ENCODE measurements at places on chromosomes 11 and 22.

DNA sequence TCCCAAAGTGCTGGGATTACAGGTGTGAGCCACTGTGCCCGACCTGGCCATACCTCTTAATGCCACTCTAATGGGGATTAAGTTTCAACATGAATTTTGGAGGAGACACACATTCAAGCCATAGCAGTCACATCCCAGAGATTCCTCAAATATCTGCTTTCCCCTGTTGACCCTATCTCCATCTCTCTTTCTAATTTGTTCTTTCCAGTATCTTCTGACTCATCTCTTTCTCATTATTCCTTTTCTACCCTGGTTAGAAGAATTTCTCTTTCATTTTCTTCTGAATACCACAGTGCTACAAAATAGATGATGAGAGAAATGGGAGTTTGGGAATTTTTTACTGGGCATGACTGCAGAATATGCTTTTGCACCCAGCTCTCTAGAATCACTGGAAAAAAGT is 5.1 kb downstream of the OR10V1 start:
- no peak for DNase-seq

- no peak for DNase-seq
Measured at GRCh38 chr11:15654451-15654850, 539.7 kb downstream of the INSC start.

DNA sequence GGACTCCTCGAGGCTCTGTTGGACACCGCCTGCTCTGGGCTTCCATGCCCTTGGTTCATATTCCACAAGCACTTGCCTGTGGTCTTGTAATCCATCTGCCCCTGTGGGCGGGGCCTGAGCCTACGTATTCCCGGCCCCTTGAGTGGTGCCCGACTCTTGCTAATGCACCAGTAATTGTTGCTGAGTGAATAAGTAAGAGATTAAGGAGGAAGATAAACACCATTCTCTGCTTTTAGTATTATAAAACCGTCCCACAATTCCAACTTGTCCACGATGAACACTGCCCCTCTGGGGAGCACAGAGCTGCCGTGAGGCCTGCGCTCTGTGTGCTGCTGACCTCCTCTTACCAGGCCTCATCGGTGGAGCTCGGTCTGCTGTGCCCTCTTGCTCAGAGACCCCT is 50.3 kb downstream of the MICAL2 start:
- DNase-seq, result no peak

GRCh38 chr22:38435010-38435409 is 20.0 kb downstream of the KCNJ4 start:
- no peak for DNase-seq

DNA sequence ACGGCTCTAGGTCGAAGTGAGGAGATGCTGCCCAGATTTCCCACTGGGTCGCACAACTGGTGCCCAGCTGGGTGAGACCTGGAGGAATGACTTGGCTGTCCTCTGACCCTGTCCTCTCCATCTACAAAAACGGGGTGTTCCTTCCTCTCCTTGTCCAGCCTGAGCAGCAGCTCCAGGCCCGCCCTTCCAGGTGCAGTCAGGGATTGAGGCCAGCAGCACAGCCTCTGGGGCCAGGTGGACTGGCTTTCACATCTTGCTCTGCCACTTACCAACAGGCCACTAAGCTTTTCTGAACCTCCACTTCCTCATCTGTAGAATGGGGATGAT is 91.7 kb upstream of the LMO1 start:
- no peak for DNase-seq

DNA sequence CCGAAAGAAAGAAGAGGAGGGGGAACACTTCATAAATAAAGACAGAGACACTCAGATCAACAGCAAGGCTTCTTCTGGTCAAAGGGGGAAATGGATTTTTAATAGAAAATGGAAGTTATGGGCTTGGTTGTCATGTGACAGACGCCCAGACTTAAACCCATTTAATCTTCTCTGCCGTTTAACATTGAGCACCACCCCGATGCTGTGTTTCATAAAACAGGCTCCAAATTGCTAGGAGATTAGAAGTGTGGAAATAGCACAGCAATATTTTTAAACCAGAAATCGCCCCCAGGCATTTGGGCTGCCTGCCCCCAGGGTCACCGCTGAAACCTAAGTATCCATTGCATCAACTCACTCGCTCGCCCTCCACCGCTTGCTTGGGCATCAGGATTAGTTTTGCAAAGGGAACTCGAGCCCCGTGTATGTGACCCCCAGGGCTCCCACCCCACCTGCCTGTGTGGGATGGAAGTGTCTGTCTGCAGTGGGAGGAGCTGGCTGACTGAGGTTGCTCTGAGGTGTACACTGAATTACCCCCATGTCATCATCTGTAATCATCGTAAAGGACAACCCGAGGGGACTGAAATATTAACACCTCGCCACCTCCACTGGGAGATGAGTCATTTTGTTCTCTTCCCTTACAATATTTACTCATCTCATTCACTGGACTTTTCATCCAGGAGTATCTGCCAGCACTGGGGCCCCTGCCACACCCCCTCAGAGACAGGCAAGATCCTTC is 10.7 kb downstream of the DSCAML1 start:
- no peak for DNase-seq

GRCh38 chr22:17808693-17809403 is 34.6 kb upstream of the BID start:
- DNase-seq, result no peak

- DNase-seq, result peak; percentile 14
Measured at GRCh38 chr11:119728211-119728626, 781 bp downstream of the NECTIN1 start.

GRCh38 chr11:126319374-126319740 is 15.5 kb downstream of the DCPS start:
- DNase-seq, result no peak

GRCh38 chr11:105297463-105297862 is 157.9 kb upstream of the CARD18 start:
- DNase-seq, result no peak

- DNase-seq, result no peak
Measured at GRCh38 chr22:46469711-46470110, 67.7 kb downstream of the CELSR1 start.

- no peak for DNase-seq
Measured at GRCh38 chr11:1224111-1224490, 1.2 kb downstream of the MUC5B start.

DNA sequence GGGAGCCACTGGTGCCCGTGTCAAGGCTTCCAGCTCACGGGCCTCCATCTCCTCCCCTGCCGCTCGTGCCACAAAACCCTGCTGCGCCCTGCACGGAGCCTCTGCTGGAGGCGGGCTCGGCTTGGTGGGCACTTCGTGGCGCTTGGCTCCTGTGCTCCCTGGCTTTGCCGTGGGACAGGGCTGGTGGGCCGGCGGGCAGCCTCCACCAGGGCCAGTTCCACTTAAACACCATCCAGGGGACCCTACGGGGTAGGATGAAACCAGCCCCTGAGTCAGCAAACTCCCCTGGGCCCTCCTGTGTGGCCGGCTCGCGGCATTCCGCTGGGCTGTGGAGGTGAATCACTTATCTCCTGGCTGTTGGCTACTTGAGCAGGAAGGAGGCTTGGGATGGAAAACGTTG is 1304.6 kb downstream of the BRD1 start:
- DNase-seq, result no peak

GRCh38 chr11:127993788-127994187 is 593.6 kb downstream of the ETS1 start:
- no peak for DNase-seq

DNA sequence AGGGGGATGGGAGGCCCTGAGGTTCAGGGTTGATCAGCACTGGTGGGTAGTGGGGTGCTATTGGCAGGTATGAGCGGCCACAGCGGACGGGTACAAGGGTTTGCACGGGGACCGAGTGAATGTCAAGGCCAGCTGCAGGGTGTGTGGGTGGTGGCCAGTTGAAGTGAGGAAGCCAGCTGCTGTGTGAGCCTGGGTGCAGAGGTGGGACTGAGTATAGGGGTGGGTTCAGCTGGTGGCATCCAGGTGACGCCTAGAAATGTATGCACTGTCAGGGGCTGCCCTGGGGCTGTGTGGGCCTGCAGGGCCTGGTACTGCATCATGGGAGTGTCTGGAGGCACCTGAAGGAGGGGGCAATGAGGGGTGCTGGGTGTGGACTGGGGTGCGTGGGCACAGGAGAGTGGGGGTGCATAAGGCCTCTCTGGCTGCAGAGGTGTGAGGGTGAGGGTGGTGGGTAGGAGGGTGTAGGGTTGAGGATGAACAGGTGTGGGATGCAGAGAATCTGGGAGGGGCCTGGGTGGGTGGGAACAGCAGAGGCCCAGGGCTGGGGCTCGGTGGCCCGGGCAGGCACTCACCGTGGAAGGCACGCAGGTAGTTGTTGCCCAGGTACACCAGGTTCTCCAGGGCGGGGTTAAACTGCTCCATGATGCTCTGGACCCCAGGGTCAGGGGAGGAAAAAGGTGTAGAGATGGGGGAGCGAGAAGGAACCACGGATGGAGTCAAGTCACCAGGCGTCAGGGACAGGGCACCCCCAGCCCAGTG is 1.7 kb downstream of the BAIAP2L2 start:
- no peak for DNase-seq

DNA sequence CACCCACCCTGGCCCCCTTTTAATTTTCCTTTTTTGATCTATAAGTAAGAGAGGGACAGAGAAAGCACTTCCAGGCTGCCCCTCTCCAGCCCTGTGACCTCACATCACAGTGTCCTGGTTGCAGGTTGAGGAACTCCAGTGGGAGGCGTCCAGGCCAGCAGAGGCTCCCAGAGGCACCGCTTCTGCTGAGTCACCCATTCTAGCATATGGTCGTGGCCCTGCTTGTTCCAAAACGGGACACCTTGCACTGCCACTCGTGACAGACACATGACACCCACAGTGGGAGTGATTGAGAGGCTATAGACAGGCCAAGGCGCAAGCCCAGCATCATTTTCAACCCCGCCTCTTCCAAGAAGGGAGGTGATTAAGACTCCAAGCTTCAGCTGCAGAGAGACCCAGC is 16.0 kb upstream of the TMPRSS4 start:
- DNase-seq, result no peak

DNA sequence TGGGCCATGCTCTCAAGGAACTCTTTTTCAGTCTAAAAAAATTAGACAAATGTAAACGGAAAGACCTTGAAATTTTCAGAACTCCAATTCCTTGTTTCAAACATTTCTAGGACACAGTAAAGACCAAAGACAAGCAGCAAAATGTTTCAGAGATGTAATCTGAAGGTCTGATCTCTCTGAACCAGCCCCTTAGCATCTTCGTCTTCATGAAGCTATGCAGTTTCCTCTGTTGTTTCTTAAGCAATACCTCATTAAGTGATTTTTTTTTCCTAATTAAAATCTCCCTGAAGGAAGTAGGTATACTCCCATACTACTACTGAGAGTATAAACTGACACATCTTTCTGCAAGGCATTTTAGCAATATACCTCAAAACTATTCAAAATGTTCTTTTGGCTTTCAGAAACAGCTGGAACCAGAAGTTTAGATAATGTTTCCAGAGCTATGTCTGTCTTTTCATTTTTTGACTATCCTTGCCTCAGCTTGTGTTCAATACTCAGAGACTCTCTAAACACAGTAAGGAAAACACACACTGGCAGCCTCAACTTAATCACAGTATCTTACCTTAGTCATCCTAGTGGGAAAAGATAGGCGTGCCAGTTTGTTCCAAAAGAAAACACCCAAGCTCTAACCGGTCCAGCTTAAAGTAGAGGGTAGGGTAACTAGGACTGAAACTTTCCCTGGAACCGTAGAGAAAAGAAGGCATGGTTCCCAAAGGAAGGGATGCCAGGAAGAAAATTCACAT is 25.1 kb downstream of the SBF2 start:
- DNase-seq, result no peak

DNA sequence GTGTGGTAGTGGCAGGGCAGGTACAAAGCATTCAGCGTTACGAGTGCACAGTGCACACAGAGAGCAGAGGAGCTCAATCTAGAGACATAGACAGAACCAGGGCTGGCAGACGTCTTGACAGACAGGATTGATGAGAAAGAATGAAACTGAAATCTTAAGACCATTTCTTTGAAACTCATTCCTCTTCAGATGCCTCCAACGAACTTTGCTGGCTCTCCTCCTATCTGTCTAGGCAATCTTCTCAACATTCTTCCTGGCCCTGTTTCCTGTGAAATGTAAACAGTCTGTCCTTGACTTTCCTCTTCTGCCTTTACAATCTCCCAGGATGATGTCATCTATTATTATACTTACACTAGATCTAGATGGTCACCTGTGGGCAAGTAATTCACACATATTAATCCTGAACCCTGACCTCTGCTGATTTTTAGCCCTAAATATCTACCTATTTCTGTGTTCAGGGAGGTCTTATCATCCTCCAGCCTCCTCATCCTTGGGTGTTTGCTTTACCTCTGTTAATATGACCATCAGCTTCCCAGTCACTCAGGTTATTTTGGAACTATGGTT is 119.5 kb downstream of the ENTHD1 start:
- DNase-seq, result peak; percentile 15

- no peak for DNase-seq
Measured at GRCh38 chr11:73203790-73204189, 14.3 kb upstream of the P2RY2 start.

GRCh38 chr22:24403346-24403745 is 24.1 kb upstream of the ADORA2A start:
- no peak for DNase-seq

DNA sequence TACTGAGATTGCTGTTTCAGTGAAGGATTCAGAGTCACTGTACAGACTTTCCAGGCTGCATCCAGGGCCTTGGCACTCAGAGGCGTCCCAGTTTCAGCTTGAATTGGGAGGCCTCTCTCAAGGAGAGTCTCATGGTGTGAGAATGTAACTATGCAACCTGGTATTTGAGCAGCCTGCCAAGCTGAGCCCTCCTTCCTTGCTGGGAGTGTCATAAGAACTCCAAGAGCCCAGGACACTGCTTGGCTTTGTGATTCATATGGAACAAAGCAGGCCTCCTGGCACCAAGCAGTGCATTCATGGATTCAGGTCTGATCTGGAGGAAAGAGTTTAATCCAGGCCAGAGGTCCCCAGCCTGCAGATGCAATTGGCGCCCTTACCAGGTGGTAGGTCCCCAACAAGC is 171.7 kb downstream of the DBX1 start:
- no peak for DNase-seq

- no peak for DNase-seq
Measured at GRCh38 chr11:61480994-61481335, 27.6 kb upstream of the LRRC10B start.

GRCh38 chr11:79189055-79189454 is 251.8 kb downstream of the TENM4 start:
- DNase-seq, result no peak

DNA sequence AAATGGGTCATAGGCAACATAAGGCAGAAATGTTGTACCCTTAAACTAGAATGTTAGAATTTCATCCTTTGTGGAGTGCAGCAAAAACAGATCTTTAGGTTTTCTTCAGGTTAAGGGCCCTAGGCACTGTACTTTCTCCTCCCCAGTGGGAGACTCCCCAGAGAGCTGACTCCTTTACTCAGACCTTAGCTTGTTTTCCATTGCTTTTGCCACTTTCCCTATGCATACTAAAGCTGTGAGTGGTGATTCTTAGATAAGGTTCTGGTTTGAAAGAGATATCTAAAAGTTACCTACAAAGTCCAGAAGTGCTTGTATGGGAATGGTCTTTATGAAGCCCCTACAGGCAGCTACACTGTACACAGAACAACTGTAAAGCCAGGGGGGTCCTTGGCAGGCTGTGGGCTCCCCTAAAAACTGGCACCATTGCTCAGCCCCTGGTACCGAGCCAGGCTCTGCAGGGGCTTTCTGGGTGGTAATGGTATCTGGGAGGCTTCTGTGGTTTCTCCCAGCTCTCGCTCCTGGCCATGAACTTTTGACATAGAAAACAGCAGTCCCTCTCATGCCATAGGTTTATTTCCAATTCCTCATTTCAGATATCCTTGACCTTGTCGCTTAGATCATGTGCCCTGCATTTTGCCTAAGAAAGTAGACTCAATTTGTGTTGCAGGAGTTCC is 23.2 kb downstream of the AMOTL1 start:
- DNase-seq, result no peak

GRCh38 chr22:46695346-46696228 is 42.5 kb downstream of the CERK start:
- no peak for DNase-seq

GRCh38 chr11:130088919-130089673 is 19.4 kb downstream of the APLP2 start:
- no peak for DNase-seq
